Glutamatergic neuron (in vitro differentiated cells): ENCODE measurements at places on chromosomes 2 and 18. TPM values are rescaled to one million over a fixed set of nuclear protein-coding genes. Genes with fewer than 3 reads are reported as not detected.

- DNase-seq = no peak
Measured at GRCh38 chr2:233498126-233498525, 68.5 kb downstream of the USP40 start.

Gene PROC
- not detected for total RNA-seq

Gene EPB41L3
- total RNA-seq = 368 TPM

Gene MAL
- 9.0 TPM for total RNA-seq

Gene CMPK2
- total RNA-seq = 0.81 TPM

Gene SLC16A14
- 4.4 TPM for total RNA-seq

DNA sequence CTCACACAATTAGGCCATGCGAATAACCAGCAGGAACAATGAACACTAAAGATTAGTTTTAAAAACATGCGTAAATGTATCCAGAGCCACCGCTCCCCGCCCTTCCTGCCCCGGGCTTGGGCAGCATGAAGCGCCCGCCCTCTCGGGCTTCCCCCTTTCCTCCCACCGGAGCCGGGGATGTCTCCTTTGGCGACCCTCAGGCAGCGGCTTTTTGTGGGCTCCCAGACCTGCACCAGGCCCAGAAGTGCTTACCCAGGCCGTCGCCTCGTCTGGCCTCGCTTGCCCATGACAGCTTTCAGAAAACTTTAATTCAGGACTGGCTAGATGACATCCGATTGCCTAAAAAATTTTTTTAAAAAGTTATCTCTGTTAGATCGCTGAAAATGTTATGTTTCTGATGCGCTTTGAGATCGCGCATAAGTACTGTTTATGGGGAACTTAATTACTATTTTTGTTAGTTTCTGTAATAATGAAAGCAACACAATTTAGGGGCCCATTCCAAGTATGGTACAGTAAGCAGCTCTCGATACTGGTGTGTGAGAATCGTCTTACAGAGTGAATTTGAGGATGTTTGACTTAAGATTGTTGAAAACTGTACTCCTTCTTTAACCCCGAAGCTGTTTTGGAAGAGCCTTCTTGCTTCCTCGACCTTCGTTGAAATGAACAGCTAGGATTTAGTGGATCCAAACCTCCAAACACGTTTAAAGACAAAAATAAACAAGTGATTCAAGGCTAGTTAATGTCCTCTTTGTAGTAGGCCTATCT is 1.1 kb downstream of the MAP3K20 start:
- peak; percentile 41 for DNase-seq

DNA sequence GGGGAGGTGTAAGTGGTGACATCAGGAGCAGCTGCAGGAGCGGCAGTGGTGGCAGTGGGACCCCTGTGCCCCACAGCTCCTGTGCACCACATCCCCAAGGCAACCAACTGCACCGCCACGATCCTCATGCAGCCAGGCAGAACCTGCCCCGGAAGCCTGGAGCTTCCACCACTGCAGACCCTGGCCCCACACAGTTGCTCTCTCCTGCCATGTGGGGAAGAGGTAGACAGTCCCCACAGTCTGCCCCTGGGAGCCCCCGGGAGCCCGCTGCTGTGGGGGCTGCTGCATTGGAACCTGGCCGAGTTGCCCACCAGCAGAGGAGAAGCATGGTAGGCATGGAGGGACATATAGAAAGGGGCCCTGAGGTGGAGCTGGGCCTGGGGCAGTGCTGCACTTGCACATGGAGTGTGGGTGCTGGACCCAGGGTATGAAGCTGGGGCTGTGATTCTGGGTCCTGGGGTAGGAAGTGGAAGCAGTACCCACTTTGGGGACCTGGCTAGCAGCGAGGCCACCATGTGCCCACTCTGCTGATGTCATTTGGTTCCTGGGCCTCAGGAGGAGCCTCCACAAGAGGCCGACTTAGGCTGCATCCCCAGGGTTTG is 623.3 kb upstream of the LRRTM4 start:
- DNase-seq = no peak

Gene POTEI
- 1.4 TPM for total RNA-seq

Gene SAG
- total RNA-seq = not detected

DNA sequence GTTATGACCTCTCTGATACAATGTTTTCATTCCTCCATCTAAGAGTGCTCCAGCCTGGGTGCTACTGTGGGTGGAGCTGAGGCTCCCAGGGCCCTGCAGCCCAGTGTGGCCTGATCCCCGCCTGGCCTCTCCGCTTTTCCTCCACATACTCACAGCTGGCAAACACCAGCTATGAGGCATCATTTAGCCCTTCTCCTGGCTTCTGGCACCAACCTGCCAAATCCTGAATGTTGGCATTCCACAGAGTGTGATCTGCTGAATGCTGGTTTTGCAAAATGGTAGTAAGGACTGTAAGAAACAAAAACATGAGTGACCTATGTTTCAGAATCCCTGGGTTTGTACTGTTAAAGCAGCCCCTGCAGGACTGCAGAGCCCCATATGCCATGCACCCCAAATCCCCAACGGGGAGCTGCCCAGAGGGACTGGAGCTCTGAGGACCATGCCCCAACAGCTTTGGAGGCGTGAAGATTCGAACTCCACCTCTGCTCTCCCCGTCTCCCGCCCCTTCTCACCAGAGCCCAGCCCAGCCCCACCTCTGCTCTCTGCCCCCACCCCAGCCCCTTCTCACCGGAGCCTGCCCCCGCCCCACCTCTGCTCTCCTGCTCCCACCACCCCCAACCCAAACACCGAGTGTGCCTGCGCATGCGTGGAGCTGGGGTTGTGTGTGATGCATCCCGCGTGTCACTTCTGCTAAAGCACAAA is 4.2 kb downstream of the SLC66A2 start:
- DNase-seq = peak; percentile 3

GRCh38 chr2:16223841-16224177 is 283.5 kb downstream of the MYCN start:
- no peak for DNase-seq

DNA sequence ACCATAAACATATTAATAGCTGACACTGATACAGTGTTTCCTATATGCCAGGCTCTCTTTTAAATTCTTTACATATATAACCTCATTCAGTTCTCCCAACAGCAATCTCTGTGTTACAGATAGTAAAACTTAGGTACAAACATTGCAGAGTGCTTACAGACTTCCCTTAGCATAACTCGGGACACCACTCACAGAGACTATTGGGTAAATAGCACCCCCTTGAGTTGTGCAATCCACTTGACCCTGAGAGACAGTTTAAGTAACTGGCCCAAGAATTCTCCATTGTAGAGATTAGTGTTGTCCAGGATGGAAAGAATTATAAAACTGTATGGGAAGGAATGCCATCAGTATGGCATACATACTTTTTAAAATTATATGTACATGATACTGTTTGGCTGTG is 110.1 kb downstream of the POLE4 start:
- DNase-seq = no peak

Gene SRD5A2
- total RNA-seq = not detected

Gene TCF23
- total RNA-seq = not detected

GRCh38 chr2:242065426-242065825 is 195.9 kb downstream of the RTP5 start:
- DNase-seq = no peak

Gene FSHR
- total RNA-seq = not detected

GRCh38 chr2:121182520-121182919 is 102.5 kb downstream of the TFCP2L1 start:
- DNase-seq = no peak

- DNase-seq = no peak
Measured at GRCh38 chr18:9449600-9450414, 25.5 kb upstream of the RALBP1 start.

DNA sequence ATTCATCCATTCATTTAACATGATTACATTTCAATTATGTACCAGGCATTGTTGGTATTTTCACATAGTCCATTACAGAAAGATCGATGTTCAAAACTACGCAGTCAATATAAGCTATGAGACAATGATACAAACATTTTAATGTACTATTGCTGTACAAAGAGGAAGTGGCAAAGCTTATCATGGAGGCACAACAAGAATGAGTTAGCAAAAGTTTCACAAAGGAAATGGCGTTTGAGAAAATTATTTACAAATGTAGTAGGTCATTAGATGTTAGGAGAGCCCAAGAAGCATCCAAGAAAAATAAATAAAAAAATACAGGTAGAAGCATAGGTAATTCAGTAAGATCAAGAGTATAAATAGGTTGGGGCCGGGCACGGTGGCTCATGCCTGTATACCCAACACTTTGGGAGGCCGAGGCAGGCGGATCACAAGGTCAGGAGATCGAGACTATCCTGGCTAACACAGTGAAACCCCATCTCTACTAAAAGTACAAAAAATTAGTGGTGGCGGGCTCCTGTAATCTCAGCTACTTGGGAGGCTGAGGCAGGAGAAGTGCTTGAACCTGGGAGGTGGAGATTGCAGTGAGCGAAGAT is 1730.8 kb upstream of the CELF4 start:
- DNase-seq = no peak

Gene SULT1C2
- not detected for total RNA-seq

DNA sequence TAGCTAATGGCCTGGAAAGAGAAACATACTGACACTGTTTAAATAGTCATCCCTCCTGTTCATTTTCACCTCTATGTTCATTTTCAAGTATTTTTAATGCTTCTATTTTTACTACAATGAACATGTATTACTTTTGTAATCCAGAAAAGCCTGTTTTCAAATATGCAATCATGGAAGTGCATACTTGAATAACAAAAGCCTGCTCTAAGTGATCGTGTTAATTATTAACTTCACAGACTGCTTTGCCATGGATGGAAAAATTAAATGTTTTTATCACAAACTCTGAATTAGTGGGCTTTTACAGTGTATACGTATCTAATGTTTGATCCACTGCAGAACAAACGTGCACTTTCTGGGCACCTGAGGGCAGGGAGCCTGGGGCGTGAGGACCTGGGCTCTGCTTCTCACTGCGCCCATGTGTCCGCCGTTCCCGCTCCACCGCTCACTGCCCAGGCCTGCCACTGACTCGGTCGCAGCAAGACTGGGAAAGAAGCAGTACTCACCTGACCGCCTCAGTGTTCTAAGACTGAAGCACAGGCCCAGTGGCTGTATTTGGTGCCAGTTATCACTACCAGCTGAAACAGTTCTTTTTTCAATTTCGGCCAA is 80.6 kb downstream of the UXS1 start:
- DNase-seq = no peak

Gene DIPK1C
- not detected for total RNA-seq

- DNase-seq = no peak
Measured at GRCh38 chr2:26059542-26059941, 25.7 kb downstream of the RAB10 start.

DNA sequence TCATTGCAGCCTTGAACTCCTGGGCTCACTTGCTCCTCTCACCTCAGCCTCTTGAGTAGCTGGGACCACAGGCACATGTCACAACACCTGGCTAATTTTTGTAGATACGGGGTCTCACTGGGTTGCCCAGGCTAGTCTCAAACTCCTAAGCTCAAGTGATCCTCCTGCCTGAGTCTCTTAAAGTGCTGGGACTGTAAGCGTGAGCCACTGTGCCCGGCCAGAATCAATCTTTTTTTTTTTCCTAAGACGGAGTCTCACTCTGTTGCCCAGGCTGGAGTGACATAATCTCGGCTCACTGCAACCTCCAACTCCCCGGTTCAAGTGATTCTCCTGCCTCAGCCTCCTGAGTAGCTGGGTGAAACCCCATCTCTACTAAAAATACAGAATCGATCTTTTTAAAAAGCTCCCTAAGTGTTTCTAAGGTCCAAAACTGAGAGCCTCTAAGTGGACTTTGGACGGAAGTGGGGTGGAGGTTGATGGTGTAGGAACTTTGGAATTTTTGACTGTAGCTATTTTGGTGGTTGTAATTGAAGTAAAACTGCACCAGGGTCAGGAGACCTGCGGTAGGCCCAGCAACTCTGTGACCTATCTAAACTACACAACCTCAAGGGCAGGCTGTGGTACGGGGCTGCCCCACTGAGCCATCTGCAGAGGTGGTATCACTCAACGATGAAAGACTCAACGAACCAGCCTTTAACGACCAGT is 82.9 kb downstream of the POLR1A start:
- DNase-seq = no peak

Gene GPR155
- 51.1 TPM for total RNA-seq

Gene FNDC4
- total RNA-seq = 15.2 TPM

GRCh38 chr2:215832791-215833190 is 180.6 kb downstream of the MREG start:
- no peak for DNase-seq

Gene BOLL
- not detected for total RNA-seq

DNA sequence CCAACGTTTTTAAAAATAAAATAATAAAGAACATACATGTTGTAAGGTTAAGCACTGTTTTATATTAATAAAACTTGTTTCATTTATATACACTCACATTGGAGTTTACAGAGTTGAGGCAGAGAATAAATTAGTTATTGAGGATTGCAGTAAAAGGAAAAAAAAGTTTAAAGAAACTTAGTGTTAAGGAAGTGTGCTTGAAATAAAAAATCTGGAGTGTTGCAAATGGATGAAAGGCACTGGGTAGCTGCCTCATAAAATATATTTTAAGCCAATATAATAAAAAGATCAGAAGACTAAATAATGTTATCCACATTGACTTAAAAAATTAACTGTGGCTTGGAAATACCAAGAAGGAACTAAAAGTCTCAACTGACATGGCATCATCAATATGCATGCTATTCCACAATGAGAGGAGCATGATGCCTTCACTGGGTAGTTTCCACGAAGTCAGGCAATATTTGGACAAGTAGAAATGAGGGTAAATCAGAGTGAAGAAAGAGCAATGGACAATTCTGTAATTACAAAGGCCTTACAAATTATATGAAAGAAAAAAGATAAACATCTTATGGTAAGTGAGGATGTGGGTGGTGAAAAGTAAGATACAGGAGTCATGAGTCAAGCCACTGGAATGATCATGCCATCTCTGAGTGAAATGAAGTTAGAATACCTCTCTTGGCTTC is 2.5 kb downstream of the GALNT3 start:
- no peak for DNase-seq

GRCh38 chr2:45009928-45010701 is 863 bp upstream of the SIX2 start:
- DNase-seq = peak; percentile 52

DNA sequence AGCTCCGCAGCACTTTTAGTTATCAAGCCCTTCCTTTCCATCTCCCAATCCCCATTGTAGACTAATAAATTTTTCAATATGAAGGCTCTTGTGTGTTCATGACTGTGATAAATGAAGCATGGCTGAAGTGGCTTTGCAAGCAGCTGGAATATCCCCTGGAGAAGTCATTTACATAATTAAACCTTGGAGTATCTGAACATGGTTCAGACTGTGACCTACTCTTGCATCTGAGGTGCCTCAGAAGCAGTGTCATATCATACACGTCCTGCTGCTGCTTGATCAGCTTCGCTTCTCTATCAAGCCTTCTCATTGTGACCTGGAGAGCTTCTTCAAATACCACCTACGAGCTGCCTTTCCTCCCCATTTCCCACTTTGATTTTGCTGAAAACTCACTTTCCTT is 48.4 kb upstream of the ZNF397 start:
- no peak for DNase-seq

Gene TRIM43
- total RNA-seq = 2.3 TPM
